Stimulated activated CD8-positive, alpha-beta memory T cell treated with anti-CD3 and anti-CD28 coated beads, Interleukin-2, amount 100 ng/mL, for 1 hour (primary cell): ENCODE measurements at places on chromosomes 5 and 9.

DNA sequence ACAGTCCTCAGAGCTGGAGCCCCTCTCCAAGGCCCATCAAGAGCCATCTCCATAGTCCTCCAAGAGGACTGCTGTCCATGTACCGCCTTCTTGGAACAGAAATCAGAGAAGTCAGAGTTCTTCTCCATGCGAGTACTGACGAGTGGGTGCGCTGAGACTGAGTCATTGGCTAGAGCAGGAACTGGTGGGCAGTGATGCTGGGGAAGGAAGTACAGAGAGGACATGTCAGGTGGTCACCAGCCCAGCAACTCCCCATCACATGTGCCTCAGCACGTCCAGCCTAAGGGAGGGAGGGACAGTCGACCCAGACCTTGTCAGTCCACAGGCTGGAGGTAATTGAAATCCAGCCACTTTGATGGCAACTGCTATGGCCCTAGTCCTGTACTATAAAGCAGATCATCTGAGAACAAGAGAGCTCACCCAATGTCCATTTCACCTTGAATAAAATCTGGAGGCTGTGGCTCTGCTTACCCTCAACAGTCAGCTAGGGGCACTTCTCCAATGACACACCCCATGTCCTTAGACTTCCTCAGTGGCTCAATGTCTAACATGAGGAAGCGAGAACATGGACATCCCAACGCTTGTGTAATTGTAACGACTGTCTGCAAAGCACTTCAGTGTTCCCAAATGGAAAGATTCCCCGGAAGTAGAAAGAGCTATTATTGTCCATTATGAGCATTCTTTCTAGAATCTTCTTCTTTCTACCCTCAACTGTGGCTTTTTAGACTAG lies 15.0 kb upstream of the FBP1 start:
- no peak for DNase-seq

GRCh38 chr9:37324691-37325490 lies 97.6 kb upstream of the GRHPR start:
- DNase-seq, result no peak

DNA sequence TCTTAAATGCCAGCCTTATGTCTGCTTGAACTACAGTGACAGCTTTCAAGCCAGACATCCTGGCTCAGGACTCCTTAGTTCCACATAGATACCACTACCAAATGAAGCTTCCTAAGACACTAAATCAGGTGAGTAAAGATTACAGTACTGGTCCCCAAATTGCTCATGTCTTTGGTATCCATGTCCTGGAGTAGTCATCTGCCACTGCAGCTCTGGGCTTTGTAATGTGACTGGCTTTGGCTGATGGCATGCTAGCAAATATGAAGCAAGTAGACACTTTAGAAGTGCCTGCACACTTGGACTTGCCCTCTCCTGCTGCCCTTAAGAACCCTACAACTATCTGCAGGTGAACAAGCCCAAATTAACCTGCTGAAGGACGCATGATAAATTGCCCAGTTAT lies 334.9 kb downstream of the BNC2 start:
- DNase-seq, result no peak

GRCh38 chr9:76610011-76610352 lies 151.0 kb downstream of the GCNT1 start:
- no peak for DNase-seq

DNA sequence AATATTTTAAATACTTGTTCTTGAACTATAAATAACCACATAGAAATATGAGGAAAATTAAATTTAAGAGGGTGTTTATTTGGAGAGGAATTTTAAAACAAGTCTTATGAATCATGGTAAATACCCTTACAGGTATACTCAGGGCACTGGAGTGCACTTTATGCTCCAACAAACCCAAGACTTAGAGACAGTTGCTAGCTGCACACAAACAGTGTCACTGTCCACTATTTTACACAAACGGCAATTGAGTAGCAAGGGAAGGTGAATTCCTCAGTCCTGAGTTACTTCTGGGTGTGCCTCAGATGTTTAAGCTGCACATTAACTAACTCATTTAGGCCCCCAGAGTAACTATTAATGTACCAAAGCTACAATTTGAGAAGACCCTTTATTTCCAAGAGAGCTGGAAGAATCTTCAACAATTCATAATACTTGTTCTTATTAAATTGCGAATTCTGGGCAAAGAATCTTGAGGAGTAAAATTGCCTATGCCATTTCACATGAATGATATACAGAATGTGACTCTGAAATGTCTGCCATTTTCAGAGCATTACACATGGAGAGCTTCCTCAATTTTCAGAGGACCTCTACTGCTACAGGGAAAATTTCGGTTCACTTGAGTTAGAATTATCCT lies 371.2 kb downstream of the PDE4D start:
- DNase-seq, result no peak

GRCh38 chr9:7144265-7145046 lies 386.7 kb downstream of the KDM4C start:
- no peak for DNase-seq

- DNase-seq, result peak; percentile 24
Observed at GRCh38 chr5:149636861-149637246, 55.6 kb downstream of the ARHGEF37 start.

DNA sequence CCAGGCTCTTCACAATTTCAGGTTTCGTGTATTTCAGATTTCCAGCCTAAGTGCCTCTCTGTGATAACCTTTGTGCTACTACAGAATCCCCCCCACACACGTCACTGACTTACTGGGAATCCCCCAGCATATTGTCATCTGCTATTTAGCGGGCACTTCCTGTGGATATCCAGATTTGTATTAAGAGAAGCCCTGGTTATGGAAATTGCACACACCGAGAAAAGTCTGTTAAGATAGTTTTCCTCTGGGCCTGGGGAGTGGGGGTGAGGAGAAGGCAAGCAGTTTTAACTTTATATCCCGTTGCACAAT lies 269.9 kb downstream of the MED10 start:
- no peak for DNase-seq

DNA sequence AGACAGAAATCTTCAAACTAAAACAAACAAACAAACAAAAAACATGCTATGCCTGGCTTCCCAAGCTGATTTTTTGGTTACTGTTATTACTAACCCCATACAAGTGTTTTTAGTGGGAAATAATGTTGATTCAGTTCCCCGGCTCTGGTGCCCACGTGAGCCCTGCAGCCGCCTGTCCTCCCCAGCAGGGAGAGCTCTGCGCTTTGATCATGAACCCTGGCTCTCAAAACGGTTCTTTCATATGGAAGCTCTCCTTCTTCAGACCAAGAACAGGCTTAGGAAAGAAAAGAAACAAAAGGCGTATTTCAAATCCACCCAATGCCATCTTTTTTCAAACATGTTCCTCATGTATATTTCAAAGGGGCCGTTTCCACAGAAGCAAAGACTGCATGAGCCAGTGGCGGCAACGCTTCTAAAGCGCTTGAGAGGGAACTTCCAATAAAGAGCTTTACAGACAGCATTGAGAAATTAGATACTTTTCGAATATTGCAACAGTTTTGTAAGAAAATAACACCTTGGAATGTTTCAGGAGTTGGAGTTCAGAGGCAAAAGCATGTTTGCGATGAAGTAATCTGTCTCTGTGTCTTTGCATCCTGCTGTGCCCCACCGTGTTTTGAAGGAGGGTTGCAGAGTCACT lies 74.8 kb downstream of the ICE1 start:
- DNase-seq, result no peak

DNA sequence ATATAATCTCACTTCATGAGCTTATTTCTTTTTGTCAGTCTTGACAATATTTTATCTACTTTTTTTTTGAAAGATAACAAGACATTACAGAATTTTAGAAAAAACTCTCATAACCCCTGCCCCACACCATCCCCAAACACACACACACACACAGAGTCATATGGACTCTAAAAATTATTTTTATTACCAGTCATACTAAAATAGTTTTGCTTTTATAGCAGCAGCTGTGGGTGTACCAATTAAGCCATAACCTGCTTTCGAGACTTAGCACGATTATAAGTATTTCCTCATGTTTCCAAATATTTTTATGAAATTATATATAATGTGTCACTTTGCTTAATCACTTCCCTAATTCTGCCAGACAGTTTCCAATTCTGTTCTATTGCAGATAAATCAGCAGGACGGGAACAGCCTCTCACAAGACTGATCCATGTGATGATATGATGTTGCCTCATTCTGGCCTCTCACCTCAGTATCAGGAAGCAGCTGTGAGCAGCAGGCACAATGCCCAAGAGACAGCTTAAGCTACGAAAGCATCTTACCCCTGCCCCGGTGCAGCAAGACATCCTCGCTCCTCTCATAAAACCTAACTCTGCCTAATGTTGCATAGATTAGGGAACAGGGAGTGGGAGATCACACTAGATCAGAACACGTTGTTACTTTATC lies 7.0 kb downstream of the PDCL start:
- no peak for DNase-seq

- no peak for DNase-seq
Observed at GRCh38 chr9:104927216-104927911, 591 bp downstream of the ABCA1 start.
